ENCODE measurements at places on chromosomes 16 and 17.
A peak's percentile ranks its signal among the peaks of the same experiment; 100 is the strongest.

- no peak for DNase-seq
Observed at GRCh38 chr16:11692651-11693050, 24.4 kb downstream of the SNN start.

- no peak for DNase-seq
Observed at GRCh38 chr17:9922012-9922848, 17.2 kb upstream of the RCVRN start.

DNA sequence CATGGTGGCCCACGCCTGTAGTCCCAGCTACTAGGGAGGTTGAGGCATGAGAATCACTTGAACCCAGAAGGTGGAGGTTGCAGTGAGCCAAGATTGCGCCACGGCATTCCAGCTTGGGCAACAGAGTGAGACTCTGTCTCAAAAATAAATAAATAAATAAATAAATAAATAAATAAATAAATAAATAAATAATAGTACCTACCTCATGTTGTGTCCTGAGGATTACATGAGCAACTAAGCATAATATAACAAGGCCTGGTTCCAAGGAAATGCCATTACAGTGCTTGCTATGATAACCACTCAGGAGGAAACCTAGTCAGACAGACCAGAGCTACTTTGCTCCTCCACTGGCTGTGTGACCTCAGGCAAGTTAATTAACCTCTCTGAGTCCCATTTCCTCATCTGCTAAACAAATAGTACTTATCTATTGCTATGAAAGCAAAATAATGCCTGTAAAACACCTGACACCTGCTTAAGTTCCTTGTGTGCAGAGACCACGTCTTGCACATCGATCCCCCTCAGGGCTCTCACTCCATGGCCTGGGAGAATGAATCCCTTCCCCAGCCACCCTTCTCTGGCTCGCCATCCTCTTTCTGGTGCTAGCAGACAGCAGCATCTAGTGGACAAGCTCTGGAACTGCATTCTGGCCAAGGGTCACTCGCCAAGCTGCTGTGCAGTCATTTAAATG is 7.5 kb downstream of the EPOP start:
- DNase-seq = peak; percentile 65

DNA sequence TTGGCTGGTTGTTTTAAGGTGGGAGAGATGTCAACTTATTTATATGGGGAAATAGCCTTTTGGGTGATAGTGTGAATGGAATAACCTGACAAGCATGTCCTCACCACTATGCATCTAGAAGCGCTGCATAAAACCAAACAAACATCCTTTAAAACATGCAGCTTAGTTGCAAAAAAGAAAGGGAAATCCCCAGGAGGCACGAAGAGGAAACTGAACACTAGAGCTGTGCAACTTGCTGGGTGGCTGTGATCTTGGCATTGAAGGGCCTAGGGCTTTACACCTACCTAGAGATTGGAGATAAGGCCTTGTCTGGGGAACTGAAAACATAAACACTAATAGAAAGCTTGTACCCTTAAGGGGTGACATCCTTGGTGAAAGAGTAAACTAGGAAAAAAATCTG is 7.3 kb downstream of the C16orf54 start:
- DNase-seq = no peak

DNA sequence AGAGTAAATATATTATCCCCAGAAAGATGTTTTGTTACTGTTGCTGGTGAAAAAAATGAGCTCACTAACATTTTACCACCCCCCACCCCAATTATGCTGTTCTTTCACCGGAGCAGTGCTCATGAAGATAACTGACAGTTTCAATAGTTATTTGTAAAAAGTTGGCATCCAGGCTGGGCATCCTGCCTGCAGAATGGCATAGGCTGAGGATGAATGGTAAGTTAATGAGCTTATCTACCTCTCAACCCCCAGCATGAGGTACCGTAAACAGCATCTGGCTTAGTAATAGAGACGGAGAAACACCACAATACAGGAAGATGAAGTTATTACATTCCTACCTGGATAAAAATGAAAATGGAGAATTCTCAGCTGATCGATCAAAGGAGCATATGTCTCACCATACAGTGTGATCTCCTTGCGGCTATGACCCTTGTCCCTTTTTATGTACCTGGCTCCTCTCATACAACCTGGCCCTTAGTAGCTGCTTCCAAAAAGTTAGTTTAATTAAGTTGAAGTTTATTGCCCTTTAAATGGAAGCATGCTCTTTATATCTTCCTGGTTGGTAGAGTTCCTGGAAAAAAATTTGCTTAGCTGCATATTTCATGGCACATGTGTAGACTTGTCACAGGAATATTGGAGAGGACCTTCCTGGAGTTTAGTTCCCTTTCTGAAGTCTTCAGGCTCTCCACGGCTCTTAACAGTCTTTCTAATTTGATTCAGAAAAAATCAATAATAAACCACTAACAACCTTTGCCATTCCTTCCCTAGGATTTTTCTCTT is 61.2 kb upstream of the MPHOSPH6 start:
- no peak for DNase-seq

GRCh38 chr17:48406936-48407567 is 23.0 kb downstream of the SKAP1 start:
- DNase-seq = no peak

GRCh38 chr16:65950211-65950610 is 416.3 kb upstream of the CDH5 start:
- DNase-seq = peak; percentile 14

GRCh38 chr17:61627125-61627524 is 36.1 kb upstream of the NACA2 start:
- no peak for DNase-seq

- no peak for DNase-seq
Observed at GRCh38 chr16:15648135-15648730, 1.8 kb upstream of the NDE1 start.

GRCh38 chr16:50540711-50541007 is 7.5 kb upstream of the NKD1 start:
- DNase-seq = no peak

DNA sequence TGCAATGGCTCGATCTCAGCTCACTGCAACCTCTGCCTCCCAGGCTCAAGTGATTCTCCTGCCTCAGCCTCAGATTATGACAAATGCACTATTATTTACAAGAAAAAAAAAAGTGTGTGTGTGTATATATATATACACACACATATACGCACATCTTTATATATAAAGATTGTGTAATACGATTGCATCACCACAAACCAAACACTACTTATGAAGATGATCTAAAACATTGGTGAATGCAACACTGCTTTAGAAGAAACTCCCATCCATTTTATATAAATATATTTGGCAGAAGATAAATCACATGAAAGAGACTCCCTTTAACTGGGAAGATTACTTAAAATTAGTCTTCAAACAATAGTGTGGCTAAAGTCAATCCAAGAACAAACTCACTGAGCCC is 96.7 kb downstream of the SYCE1L start:
- DNase-seq = peak; percentile 22

DNA sequence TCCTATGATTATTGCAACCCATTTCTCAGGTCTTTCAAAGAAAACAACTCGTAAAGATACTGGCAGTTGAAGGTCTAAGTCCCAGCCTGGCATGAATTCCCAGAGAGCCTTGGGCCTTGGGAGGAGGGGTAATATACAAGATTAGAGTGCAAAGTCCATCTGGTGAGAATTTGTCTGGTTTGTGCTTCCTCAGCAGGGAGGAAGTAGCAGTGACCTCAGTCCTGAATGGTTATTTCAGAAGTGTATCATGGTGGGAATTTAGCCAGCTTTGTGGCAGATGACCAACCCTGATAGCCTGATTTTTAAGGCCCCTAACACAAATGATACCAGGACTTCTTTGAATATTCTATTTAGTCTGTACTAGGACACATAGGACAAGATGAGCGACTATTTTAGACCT is 151.2 kb upstream of the TBX2 start:
- DNase-seq = no peak

- DNase-seq = no peak
Observed at GRCh38 chr16:54453871-54454270, 167.3 kb upstream of the IRX3 start.

- no peak for DNase-seq
Observed at GRCh38 chr16:67169642-67170167, 633 bp upstream of the NOL3 start.

GRCh38 chr17:42378959-42379594 is 9.2 kb downstream of the STAT3 start:
- DNase-seq = peak; percentile 33

DNA sequence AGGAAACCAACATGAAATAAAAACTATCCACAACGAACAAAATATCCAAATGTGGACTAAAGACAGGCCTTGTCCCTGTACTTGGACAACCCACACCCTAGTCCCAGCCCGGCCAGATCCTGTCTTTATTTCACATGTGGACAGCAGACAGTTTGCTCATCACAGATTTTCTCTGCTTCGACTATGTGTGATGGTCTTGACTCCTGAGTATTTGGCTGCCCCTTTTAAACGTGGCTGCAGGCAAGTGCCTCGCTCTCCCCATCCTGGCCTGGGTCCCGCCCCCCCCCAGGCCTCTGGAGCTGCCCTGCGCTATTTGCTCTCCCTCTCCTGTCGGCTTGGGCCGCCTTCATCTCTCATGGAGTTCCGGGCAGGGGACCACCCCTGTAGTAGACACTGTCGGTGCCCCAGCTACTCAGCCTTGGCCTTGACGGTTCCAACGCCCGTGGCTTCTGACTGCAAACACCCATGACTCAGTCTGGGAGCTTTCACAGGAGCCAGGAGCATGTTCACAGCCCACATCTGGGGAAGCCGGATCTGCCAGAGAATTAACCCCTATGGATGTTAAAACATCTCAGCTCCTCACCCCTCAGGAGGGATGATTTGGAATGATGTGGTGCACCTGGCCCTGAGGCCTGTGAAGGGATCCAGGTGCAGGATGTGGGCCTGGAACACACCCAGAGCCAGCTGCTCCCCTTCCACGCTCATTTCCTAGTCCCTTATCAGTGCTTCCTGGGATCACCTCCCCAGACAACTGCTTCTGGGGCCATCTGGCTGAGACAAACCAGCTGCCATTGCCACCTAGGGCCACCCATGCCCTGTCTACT is 229.7 kb upstream of the RPL38 start:
- DNase-seq = no peak

DNA sequence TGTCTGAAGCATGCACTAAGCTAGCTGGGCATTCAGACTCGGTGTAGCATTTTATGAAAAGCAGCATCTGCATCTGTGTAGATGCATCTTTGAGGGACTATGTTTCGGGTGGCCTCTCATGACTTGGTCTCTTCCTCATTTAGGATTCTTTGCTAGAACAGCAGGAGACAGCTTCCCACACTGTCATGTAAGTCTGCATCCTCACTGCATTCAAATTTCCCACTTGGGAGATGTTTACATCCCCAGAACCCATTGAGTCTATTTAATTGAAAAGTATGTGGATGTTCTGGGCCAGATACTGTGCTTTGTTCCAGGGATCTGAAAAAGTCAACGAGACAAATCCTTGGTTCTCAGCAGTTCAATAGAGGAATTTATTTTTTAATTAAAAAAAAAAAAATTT is 198.6 kb upstream of the EEF2KMT start:
- no peak for DNase-seq

- peak; percentile 36 for DNase-seq
Observed at GRCh38 chr17:75326226-75326848, 37.1 kb upstream of the SLC25A19 start.

DNA sequence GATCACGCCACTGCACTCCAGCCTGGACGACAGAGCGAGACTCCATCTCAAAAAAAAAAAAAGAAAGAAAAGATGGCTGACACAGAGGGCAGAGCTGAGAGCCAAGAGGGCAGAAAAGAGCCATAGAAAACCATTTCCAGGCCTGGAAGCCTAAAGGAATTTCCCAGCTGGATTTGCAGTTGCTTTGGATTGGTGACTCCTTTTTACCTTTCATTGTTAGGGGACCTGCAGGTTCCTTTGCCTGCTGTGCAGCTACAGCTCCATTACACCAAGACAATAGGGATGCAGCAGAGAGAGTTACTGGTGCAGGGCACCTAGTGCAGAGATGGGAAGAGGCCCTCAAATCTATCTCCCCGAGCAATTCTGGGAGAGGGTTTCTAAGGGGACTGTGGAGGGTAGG is 18.4 kb downstream of the ZNF668 start:
- no peak for DNase-seq

DNA sequence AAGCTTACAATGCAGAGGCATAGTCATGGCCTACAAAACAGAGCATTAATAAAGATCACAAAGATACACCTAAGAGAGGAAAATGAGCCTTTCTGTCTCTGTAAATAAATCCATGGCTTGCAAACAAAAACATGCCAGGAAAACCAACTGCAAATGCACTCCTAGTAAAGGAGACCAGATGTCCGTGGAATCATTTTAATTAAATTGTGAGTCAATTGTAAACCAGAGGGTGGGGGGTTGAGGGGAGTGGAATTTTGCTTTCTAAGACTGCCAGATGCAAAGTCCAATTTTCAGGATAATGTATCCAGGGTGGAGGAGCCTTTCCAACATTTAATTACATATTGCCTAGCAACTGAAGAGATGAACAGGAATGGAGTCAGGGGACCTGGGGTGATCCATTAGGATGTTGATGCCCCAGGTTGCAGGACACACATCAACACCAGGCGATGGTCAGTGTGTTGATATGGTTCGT is 390.3 kb upstream of the CCL2 start:
- no peak for DNase-seq

DNA sequence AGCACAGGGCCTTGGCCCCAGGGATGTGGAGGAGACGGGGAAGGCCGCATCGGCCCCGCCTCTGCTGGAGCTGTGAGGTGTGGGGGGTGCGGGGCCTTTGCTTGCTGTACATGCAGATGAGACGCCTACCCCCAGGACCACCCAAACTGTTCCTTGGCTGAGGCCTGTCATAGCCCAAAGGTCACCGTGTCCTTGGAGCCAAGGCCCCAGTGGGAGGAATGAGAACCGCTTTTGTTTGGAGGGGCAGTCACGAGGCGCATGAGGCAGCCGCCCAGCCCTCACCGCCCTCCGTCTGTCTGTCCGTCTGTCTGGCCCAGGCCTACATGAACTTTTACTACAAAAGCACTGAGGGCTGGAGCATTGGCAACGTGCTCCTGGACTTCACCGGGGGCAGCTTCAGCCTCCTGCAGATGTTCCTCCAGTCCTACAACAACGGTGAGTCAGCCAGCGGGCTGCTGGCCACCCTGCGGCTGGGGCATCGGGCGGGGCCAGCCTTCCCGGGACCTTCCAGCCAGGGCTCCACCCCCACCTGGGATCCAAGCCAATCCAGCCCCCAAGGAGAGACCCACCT is 8.8 kb downstream of the TAX1BP3 start:
- peak; percentile 84 for DNase-seq

GRCh38 chr16:75527825-75528299 is 8.0 kb downstream of the CHST5 start:
- no peak for DNase-seq

- DNase-seq = no peak
Observed at GRCh38 chr17:65551267-65552040, 10.0 kb downstream of the AXIN2 start.

Measured in amniotic epithelial cell (primary cell).